ENCODE measurements at places on chromosomes 1 and 21.

DNA sequence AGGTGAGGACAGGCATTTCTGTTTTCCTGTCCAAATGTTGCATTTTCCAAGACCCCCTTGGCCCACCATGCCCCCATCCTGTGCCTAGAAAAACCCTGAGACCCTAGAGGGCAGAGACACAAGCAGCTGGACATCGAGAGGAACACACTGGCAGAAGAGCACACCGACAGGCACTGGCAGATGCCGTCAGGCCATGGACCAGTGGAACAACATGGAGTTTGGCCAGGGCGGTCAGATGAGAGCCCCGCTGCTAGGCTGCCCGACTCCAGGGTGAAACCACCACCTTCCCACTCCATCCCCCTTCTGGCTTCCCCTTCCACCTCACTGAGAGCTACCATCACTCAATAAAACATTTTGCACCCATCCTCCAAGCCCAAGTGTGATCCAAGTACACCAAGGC lies 438.4 kb downstream of the SIPA1L2 start:
- DNase-seq: no peak

DNA sequence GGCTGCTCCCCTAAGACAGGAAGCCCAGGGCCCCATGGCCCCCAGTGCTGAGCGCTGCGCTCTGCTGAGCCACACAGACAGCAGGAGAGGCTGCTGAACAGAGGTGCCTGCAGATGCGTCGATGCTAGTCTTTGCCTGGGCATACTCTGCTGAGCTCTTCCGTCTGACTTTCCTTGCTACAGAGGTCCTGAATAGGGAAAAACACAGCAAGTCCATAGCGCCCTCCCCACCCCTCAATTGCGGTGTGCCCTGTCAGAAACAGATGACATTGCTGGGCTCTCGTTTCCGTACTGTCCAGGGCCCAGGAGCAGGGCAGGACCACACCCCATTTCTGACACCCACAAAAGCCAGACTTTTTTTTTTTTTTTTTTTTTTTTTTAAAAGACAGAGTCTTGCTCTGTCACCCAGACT lies 252.5 kb downstream of the SDCCAG8 start:
- DNase-seq: no peak

DNA sequence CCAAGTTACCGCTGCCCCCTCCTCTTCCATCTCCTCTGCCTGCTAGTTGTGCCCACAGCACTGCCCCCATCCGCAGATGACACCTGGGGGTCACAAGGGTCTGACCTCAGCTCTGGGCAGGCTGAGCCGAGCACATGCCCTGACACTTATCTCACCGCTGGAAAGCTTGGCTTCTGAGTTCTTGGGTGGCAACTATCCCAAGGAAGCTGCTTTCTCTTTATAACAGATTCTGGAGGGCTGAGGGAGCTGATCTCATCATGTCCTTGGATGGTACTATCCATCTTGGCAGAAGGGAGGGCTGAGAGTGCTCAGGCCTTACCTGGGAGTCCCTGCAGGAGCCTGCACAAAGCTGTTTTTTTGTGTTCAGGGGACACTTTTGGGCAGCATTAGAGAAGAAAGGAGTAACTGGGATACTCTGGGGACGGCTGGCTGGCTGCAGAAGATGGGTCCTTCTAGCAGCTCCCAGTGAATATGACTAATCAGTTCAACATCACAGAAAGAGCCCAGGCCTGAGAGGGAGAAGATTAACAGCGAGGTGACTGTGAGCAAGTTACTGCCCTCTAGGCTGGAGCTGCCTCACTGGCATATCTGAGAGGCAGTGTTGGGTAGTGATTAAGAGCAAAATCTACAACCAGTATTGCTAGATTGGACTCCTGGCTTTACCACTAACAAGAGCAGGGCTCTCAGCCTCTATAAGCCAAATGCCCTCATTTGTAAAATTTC lies 71.6 kb downstream of the PLXNA2 start:
- no peak for DNase-seq

DNA sequence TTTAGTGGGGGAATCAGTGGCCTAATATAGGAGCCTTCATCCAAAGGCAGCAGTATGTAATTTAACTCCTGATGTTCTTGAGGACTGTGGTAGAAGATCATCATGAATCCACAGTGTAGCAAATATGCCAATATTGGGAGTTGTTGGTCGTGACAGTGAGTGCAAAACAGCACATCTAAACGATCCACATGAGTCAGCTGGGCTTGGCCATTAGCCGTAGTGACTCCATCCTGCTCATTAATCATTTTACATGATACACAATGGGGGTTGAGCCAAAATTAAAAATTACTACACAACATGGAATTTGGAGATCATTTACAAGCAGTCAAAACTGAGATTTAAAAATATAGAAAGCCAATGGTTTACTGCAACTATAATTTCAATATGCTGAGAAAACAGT lies 653.9 kb upstream of the CAMK1G start:
- no peak for DNase-seq

DNA sequence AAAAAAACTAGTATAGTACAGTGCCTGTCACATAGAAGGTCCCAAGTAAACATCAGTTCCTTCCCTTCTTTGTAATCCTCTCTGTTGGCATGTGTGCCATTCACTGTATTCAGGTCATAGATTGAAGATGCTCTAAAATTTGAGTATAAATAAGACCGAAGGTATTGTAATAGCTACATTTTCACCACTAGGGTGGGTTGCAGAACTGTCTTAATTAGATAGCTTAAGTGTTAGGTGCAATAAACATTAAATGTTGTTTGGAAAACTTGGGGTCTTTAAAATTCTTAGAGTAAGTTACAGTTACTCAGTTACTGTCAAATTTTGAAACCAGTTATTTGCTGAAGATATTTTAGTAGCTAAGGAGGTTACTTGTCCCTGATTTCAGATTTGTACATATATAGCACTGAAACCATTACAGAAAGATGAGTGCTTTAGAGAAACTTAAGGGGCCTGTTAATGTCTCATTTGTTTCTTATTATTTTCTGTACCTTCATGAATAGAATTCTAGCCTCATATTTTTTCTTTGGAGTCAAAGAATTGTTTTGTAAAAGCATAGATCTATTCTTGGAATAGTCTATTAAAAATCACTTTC lies 24.3 kb downstream of the PER3 start:
- DNase-seq: no peak

DNA sequence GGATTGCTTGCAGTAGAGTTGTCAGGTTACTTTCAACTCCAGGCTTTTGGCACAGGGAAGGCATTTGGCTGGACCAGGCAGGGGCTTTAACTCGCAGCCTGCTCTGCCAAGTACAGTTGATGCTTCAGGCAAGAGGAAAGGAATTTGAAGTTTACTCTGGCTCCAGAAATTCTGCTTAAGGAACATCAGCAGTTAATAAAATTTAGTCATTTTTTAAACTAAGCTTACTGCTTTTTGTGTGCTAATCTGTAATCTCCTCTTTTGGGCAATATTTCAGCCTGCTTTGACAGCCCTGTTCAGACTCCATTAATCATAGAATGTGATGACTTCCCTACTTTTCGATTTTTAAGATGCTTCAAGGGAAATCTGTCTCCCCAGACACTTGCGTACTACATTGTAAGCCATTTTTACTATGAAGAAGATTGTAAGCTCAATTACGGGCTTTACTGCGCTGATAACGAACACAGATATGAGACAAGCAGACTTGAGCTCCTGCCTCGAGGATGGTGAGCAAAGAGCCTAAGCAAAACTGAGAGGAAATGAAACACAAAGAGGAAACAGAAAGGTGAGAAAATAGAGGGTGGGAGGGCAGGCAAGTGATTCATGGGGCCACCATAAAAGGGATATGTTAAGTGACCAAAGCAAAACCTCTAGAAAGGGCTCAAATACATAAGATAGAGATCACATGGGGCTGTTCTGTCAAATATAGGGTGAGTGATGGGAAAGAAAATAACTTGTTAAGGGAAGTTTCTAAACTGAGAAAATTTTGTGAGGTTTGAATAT lies 76.6 kb upstream of the VAV3 start:
- DNase-seq: no peak

GRCh38 chr1:97202481-97203380 lies 481.1 kb downstream of the PTBP2 start:
- DNase-seq: no peak

DNA sequence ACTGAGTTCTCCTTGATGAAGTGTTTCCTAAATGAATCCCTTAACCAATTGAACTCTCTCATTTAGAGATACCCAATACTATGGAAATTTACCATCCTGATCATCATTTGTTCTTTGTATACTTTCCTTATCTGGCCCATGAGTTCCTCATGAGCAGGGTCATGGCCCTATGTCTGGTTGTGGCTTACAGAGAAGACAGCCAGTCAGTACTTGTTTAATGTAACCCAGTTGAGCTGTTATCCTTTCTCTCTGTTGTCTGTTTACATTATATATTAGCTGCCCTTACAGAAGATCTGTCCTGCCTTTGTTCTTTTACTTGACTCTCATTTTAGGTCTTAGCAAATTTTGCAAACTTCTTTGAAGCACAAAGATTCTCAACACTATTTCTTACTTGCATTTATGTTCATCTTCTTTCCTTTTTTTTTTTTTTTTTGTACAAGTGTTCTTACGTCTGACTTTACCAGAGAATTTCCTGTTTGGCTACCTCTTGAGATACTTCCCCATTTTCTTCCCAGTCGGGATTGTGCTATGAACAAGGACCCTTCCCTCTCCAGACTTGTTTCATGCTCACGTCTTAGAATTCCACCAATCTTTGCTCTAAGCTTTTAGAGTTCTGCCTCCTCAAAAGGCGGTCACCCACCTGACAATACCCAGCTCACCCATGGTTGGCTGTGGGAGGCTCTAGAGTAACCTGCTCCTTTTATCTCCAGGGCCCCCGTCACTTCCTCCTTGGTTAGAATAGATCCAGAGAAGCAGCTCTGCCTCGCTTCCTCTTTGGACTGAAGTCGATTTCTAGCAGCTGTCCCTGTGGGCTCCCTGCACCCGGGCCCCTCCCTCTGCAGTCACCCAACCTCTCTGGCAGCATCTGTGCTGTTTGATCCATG lies 53.6 kb upstream of the RUNX1 start:
- peak; percentile 54 for DNase-seq

Data from central memory CD4-positive, alpha-beta T cell (primary cell).